Psoas muscle (tissue), 8 donors: ENCODE measurements at places on chromosomes 12 and 14. TPM values are rescaled to one million over a fixed set of nuclear protein-coding genes. Genes with fewer than 3 reads are reported as not detected.
A peak's percentile ranks its signal among the peaks of the same experiment; 100 is the strongest.

- DNase-seq = no peak
These were observed 301.8 kb upstream of the TMPO start for GRCh38 chr12:98213556-98213955.

- no peak for DNase-seq
These were observed 64.8 kb upstream of the BDKRB2 start for GRCh38 chr14:96139879-96140278.

DNA sequence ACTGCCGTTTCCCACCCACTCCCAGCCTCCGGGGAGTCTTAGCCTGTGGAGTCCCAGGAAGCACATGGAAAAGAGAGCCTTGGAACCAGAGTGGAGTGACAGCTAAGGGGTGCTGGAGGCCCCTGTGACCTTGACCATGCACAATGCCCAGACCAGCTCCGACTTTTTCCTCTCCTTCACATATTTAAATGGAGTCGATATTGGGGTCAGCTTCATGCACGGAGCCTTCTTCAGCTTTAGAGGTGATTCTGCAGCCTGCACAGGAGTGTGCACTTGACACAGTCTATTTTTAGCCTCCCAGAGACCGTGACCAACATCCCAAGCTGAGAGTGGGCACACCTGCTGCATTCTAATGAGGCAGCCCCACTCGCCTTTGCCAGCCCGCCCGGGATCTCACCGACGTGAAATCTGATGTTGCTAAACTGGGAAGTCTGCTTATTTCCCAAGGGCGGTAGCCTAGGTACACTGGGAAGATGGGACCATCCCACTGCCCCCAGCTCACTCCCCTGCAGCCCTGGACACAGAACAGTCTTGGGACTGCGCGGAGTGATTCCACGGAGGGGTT is 47.5 kb downstream of the PRMT8 start:
- no peak for DNase-seq

DNA sequence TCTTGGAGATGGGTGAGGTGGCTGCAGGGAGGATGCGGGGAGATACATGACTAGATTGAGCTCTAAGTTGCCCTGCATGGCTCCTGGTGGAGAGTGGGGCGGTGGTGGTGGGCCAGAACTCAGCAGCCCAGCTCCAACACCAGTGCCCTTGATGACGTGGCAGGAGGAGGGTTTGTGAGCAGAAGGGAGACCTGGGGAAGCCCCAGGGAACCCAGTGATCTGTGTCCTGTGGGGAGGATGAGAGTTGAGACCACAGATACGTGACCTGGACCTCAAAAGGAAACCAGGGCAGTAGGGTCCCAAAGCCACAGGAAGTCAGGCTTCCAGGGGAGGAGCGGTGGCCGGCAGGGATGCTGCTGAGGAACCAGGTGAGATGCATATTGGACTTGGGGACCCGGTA is 989.1 kb upstream of the TMEM132C start:
- DNase-seq = no peak

DNA sequence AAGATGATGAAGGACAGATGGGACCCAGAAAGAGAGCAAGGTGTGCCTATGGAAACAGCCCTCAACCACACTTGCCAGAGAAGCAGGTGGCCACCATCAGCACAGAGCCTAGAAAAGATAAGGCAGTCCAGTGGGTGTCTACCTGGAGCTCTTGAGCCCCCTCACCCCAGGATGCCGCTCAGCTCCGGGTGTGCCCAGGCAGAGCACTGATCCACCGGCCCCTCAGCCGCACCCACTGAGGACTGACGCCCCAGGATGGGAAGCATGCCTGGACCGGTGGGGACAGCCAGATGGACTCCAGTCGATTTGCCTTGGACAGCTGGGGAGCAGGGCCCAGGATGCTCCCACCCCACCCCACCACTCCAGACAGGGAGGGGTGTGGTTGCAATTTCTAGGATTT is 15.1 kb upstream of the ZFP36L1 start:
- no peak for DNase-seq

GRCh38 chr12:115354007-115354890 is 670.3 kb upstream of the TBX3 start:
- DNase-seq = peak; percentile 68

GRCh38 chr14:70926235-70926830 is 19.1 kb downstream of the PCNX1 start:
- DNase-seq = no peak

GRCh38 chr14:99884834-99885648 is 91.8 kb downstream of the EML1 start:
- no peak for DNase-seq

- no peak for DNase-seq
These were observed 10.9 kb downstream of the HDAC7 start for GRCh38 chr12:47808574-47809365.

- no peak for DNase-seq
These were observed 20.2 kb upstream of the P2RX7 start for GRCh38 chr12:121112496-121112895.

GRCh38 chr12:107322063-107322462 is 228.7 kb upstream of the CRY1 start:
- no peak for DNase-seq

DNA sequence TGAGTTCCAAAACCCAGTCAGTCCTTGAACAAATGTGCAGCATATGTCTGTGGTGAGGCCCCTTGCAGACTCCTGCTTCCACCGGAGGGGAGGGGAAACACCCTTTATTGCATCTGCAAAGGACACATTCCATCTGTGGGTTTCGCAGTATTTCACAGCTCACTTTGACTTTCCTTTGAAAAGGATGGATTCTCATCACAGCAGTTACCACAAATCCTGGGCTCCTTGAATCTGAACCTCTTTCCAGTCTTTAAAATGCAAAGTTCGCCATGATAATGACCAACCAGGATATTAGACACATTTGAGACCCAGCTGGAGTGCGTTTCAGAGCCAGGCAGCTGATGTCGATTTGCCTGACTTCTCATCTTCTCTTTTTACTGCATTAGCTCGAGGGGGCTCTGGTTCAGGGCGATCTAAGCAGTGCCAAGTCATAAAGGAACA is 242.4 kb downstream of the SLC15A4 start:
- DNase-seq = no peak

DNA sequence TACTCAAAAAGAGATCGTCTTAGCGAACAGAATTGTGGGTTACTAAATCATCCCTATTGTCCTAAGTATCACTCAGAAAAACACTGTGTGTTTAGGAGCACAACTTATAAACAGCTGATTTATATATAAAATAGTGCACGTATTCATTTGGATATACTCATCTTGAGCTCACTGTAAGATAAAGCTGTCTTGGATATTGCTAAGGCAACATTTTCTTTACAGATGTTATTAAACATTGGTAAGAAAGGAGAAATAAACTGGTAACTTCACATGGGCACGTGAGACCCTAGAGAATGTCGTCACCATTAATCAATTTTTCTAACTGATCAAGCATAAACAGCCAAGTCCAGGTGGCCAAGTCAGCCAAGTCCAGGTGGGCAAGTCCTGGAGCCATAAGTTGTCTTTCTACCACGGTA is 1.7 kb downstream of the PAWR start:
- no peak for DNase-seq

- no peak for DNase-seq
These were observed 159.7 kb upstream of the PRICKLE1 start for GRCh38 chr12:42749239-42749638.

DNA sequence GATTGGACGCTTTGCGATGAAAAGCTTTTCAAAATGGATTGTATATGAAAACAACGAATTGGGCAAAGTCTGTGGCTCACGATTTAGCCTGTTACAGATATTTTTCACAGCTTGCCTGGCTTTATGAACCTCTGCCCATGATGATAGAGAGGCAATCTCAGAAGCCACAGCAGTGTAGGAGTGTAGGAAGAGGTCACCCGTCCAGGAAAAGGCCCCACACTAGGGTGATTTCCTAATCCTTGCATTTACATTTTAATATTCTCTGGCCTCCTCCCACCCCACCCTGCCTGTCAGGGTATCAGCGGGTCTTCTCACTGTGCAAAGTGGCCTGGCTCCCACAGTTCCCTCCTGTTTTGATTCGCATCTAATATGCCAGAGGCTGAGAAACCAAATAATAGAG is 81.8 kb upstream of the FOXN3 start:
- no peak for DNase-seq

DNA sequence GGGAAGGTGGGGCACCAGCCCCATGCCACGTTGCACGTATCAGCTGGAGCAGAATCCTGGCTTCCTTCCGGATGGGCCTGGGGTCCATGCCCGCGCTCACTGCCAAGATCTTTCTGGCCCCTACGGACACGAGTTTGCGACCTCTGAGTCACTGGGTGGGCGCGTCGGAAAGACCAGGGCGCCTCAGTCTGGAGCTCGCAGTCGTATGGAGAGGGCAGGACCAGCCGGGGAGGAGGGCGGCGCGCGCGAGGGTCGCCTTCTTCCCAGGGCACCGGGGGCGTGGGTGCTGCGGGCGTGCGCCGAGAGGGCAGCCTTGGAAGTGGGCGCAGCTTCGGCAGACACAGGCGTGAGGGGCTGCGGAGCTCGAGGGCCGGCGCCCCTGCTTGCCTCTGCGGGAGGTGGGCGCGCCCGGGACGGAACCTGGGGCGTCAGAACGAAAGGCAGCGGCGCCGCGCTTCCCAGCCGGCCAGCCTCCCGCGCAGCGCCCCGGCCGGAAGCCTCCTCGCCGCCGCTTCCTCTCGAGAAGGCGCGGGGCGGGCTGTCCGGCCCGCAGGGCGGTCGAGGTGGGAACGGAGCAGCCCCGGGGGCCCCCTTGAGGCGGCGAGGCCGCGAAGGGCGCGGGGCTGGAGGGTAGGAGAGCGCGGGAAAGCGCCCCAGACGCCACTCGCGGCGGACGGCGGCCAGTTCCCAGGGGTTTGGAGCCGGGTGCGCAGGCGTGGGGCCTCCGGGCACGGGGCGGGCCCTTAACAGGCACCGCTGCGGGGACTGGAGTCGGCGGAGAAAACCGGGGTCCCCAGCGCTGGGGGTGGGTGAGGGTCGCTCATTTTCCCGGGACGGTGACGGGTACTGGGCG is at the start of gene ARL6IP4:
Gene ARL6IP4, plus strand, starts transcription at position 499 of the 853 bp plus-strand sequence. CDS start 459 bp downstream, outside the sequence.
- DNase-seq = peak; percentile 81

DNA sequence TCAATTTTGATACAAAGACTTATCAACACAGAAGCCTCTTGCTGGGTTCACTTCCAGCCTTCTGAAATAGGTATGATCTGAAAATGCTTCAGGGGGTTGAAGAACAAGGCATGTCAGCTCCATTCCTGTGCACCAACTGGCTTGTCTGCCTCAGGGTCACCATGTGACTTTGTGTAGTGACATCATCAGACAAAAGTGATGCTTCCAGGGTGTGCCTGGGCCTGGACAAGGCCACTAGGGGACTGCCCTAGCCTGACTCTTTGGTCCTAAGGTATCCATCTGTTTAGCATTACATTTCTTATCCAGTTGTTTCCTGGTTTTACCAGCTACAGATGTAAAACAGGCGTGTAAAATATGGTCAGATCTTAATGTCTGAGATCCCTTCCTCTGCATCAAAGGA is 155.6 kb downstream of the CAND1 start:
- DNase-seq = no peak

- no peak for DNase-seq
These were observed 1.4 kb downstream of the FOXA1 start for GRCh38 chr14:37593511-37594237.

DNA sequence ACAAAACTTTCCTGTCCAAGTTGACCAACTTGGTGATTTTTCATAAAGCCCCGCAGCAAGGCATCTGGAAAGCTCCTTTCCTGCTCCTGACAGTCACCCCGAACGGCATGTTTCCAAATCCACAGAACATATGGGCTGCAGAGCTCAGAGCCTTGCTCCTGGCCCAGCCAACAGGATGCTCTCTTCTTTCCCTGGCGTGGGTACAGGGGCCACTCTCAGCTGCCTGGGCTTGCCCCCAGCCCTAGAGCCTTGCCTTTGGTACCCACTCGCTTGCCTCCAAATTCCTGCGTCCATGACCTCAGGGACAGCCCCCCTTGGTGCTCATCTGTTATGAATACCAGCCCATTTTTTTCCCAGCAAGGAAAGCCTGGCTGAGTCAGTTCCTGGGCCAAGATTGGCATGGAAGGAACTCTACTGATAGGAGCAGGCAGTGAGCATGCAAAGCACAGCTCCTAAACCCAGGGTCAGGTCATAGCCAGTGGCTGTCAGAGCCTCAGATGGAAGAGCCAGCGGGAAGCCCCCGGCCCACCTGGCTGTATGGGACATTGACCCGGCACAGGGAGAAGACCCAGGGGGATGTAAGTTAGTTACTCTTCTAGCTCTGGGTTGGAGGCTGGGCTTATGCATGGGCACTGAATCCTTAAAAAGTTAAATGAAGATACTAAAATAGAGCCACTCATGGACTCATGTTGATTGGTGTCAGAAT is 105.3 kb upstream of the RTL1 start:
- no peak for DNase-seq

DNA sequence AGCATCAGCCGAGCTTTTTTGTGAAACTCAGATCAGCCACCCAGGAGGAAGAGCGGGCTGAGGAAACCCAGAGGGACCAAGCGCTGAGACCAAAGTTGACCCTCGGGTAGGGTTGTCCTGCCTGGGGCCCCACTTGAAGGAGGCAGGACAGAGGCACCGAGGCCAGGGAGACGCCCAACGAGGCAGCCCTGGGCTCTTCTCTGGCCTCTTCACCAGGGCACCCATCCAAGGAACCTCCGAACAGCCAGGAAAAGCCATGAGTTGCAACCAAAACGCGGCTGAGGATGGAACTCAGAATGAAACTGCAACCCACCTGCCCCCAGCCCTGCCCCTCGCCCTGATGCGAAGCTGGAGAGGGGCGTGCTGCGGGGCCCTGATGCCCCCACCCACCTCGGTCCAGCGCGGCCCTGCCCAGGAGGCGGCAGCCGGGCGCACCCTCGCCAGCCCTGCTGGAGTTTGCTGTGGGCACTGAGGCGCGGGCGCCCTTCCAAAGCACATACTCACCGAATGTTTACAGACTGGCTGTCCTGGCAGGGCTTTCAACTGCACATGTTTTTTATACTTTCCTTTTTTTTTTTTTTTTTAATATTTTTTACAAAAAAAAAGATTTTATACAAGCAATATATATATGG is 41.9 kb downstream of the JDP2 start:
- DNase-seq = peak; percentile 48

Gene DUSP6
- 15.5 TPM for polyA plus RNA-seq

Gene SLC6A13
- 0.52 TPM for polyA plus RNA-seq

Gene PROX2
- polyA plus RNA-seq = not detected

Gene RNASE3
- polyA plus RNA-seq = not detected

Gene SMAGP
- polyA plus RNA-seq = 5.2 TPM

Gene RIMBP2
- 0.08 TPM for polyA plus RNA-seq

Gene ACVRL1
- 10.8 TPM for polyA plus RNA-seq

Gene TPH2
- polyA plus RNA-seq = 0.01 TPM

Gene NKX2-1
- not detected for polyA plus RNA-seq

Gene CCDC177
- not detected for polyA plus RNA-seq
